ENCODE measurements at places on chromosomes 1 and 21.

DNA sequence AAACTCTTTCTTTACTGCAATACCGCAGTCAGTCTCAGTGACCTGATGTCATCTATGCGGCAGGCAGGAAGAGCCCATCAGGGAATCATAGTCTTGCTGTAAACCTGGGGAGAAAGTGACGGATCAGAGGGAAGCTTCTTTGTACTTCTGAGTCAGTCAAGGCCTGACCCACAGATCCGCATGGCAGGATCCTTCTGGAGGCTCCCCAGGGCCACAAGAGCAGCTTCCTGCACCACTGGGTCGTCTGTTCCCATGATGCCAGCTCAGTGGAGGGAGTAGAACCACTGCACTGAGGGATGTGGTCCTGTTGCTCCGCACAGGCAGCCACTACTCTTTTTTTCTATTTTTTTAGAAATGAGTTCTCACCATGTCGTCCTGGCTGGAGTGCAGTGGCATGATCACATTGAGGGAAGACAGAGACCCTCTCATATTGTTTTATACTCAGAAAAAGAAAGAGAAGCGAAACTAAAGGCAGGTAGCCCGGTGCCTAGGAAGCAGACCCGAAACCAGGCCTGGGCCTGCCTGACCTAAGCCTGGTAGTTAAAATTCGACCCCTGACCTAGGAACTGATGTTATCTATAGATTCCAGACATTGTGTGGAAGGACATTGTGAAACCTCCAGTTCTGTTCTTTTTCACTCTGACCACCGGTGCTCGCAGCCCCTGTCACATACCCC, 6.3 kb upstream of the ERVH48-1 start:
- DNase-seq = no peak

GRCh38 chr1:76591963-76592362, 275.3 kb upstream of the ST6GALNAC5 start:
- no peak for DNase-seq

DNA sequence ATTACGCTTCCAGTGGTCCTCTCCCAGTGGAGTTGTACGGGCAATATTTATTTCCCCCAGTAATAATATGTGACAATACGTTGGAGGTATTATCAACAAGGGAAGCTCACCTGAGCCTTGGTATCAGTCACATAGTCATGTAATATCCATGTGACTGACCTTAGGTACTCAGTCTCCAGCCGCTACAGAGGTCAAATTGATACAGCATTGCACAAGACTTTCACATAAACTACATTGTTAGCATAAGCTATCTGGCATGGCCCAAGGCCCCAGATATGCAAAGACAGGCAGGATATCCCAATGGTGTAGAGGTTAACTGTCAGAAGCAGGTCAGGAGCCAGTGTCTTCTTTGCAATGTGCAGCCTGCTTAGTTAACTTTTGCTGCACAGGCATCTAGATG, 15.3 kb upstream of the CHIT1 start:
- no peak for DNase-seq

- peak; percentile 64 for DNase-seq
These were observed 93.5 kb upstream of the ACTL8 start for GRCh38 chr1:17661546-17662157.

DNA sequence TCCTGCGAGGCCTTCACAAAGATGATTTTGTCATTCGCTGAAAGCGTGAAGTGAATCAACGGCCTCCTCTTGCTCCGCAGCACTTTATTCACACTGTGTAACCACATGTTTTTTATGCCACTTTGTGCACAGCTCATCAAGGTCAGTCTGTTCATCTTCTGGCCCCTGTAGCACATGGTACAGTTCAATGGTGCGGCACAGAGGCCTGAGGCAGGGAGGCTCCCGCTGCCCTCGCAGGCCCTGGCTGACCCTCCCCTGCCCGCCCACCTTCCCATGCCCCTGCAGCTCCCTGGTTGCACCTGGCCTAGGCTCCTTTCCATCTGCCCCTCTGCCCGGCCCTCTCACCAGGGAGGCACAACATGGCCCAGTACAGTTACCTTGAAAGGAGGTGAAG, 87.5 kb downstream of the CD247 start:
- no peak for DNase-seq

DNA sequence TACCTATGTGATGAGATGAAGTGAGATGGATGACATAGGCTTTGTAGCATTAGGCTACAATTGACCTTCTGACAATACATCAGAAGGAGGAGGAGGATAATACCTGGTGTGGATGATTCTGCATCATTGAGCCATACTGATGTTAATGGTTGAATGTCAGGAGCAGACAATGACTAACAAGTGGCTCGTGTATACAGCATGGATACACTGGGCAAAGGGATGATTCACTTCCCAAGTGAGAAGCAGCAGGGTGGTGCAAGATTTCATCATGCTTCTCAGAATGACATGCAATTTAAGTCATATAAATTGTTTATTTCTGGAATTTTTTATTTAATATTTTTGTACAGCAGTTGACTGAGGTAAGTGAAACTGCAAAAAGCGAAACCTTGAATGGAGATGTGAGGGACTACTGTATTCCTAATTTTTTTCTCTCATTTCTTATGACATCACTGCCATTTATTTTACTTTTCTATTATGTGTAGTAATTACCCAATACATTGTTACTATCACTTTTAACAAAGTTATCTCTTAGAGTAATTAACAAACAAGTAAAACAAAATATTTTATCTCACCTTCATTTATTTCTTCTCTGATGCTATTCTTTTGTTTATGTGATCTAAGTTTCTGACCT, 34.4 kb upstream of the COP1 start:
- no peak for DNase-seq

GRCh38 chr1:118878661-118879060, 109.5 kb downstream of the TBX15 start:
- no peak for DNase-seq

- DNase-seq = peak; percentile 52
These were observed 78.9 kb upstream of the RAB4A start for GRCh38 chr1:229192031-229192430.

DNA sequence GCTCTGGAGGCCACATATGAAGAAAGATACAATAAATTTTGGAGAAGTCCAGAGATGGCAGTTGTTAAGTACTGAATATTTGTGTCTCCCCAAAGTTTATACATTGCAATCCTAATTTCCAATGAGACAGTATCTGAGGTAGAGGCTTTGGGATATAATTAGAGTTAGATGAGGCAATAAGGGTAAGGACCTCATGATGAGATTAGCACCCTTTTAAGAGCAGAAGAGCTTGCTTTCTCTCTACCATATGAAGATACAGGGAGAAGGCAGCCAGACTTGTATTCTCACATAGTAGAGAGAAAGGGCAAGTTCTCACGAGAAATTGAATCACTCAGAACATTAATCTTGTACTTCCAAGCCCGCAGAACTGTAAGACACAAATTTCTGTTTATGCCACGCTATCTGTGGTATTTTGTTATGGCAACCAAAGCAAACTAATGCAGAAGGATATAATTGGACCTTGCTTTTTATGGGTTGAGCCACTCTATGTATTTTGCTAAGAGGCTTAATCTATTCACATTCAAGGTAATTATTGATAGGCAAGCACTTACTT, 430.1 kb downstream of the KCNT2 start:
- no peak for DNase-seq

GRCh38 chr1:29969576-29969975, 733.3 kb downstream of the PTPRU start:
- DNase-seq = no peak

Measured in hematopoietic multipotent progenitor cell treated with erythropoietin and hydrocortisone succinate and interleukin-3 and kit ligand, for 6 days (in vitro differentiated cells).